ENCODE measurements at places on chromosomes 2 and 18.
A peak's percentile ranks its signal among the peaks of the same experiment; 100 is the strongest.

- DNase-seq = no peak
Observed at GRCh38 chr2:204061241-204061640, 124.7 kb downstream of the ICOS start.

- DNase-seq = no peak
Observed at GRCh38 chr2:7052404-7052803, 135.2 kb downstream of the RNF144A start.

DNA sequence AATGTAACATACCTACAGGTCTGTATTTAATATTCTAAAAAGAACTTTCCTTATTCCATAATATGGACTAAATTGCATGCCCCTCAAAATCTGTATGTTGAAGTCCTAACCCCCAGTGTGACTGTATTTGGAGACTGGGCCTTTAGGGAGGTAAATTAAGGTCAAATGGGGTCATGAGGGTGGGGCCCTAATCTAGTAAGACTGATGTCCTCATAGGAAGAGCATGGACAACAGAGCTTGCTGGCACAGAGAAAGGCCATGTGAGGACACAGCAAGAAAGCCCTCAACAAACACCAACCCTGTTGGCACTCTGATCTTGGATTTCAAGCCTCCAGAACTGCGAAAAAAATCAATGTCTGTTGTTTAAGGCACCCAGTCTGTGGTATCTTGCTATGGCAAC, 18.6 kb downstream of the SF3B1 start:
- DNase-seq = no peak

DNA sequence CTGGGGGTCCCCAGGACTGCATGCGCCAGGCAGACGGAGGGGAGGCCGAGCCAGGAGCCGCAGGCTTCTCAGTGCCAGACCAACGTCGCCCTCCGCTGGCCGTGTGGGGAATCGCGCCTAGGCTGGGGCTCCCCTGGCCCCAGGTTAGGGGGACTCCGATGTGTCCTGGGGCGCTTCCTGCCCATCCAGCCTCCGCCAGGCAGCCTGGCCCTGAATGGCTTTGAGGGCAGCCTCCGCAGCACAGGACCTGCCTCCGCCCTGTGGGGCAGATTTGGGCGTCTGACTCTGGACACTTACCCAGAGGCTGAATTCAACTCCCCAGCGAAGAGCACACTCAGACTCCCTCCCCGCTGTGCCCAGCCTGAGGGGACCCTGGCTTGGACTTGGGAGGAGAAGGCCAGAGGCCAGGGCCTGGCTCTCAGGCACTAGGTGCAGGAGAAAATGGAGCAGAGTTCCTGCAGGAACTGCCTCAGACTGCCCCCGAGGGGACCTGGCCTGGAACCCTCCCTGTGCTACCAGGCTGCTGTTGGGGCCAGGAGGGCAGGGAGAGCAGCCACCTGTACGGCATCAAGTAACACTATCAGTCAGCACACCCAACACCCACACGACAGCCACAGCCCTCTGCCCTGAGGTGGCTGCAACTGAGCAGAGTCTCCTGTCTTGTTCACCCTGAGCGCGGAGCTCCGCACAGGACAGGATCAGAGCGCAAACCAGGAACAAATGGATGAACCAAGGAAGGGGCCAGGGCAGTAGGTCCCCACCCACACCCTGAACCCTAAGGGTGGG, 597 bp upstream of the TEKT4 start:
- DNase-seq = no peak

GRCh38 chr2:156182132-156182531, 150.4 kb downstream of the NR4A2 start:
- DNase-seq = no peak

DNA sequence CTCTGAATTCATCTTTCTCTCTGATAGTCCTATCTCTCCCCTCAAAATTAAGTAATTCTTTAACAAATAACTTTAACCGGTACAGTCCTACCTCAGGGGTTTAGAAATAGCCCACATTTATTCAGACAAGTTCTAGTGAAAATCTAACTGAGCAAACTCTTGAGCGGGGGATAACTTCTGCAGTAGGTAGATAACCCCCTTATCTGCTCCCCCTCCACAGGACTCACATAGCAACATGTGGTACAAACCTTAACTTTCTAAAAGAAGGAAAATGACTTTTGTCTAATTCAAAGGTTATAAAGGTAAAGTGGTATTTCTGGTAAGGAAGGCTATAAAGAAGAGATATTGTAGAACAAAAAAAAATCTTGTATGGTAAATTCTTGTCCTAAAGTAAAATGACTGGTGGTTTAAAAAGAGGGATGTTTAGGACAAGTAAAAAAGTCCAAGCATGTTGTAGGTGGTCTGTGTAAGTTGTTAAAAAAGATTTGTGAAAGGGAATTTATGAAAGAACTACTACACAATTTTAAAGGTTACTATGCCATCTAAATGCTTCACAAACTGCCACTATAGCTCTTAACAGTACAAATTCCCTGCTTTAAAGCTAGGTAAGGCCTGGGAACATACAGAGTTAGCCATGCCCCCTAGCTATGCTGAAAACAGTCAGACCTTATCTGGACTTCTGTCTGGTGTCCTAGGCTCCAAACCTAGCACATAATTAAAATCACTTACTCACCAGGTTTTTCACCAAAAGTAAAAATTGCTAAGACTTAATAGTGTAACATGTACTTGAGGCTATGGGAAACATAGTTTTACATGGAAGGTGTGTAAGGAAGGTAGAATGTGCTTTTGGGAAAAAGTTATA, 8.1 kb upstream of the RPIA start:
- no peak for DNase-seq

GRCh38 chr2:120346667-120347358, 877 bp downstream of the INHBB start:
- no peak for DNase-seq

DNA sequence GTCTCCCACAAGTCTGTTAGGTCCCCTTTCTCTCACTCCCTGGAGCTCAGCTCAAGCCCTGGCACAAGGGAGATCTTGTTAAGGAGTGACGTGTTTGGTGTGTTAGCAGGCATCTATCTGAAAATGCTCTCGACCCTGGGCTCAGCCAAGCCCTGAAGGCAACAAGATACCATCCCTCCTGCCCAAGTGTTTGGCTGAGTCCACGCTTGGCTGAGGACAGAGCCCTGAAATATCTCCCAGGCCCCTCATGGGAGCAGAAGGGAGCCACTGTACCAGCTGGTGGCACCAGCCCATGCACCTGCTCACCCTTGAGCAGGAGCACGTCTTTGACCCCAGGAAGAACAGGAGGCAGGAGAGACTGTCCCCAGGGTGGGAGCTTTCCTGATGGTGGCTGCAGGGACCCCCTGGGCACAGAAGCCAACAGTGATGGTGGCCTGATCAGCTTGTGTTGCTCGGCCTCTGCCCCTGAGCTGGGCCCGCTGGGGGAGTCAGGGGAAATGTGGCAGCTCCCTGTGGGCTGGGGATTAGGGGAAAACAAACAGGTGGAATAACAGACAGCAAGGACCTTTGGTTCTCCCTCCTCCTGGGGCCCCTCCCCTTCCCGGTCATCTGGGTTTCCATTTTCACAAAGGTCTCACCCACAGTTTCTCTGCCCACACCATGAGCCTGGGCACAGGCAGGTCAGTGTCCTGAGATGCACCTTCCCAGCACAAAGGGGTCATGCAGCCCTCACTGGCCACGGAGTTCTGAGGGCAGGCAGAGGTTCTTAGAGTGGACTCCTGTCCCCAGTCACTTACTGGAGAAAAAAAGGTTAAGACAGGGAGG, 91.6 kb downstream of the RHOB start:
- no peak for DNase-seq

- DNase-seq = no peak
Observed at GRCh38 chr2:8998418-8999101, 4.9 kb downstream of the MBOAT2 start.

- DNase-seq = no peak
Observed at GRCh38 chr2:102025583-102026267, 34.0 kb downstream of the IL1R2 start.

DNA sequence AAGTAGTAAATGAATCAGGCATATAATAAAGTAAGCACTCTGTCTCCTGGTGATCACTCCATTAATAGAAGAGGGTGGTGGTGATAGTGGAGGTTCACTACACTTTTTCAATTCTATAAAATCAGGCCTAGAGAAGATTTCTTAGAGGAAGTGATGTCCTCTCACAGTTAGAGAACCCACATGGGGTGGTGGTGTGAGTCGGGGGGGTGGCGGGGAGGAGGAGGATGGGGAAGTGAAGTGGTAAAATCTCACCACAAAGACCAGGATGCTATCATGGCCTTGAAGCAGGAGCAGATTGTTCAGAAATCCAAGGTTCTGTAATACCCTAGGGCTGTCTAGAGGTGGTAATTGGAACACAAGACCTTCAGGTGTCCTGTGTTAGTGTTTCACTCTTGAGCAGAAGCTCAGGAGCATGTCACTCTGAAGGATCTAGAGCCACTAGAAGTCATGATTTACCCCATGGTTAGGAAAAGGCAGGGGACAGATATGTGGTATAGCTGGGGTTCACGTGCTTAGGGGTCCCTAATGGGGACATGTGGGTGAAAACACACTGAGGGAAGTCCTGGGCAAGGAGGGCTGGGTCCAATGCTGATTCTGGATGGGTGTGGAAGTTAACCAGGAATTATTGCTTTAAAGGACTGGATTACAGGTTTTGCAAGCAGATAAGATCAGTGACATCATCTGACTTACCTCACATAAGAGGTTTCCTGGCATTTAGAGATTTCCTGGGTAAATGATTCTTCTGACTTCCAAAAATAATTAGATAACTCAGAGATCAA, 31.0 kb downstream of the RNF125 start:
- peak; percentile 41 for DNase-seq

GRCh38 chr2:27545348-27546141, 37.3 kb upstream of the ZNF512 start:
- no peak for DNase-seq

DNA sequence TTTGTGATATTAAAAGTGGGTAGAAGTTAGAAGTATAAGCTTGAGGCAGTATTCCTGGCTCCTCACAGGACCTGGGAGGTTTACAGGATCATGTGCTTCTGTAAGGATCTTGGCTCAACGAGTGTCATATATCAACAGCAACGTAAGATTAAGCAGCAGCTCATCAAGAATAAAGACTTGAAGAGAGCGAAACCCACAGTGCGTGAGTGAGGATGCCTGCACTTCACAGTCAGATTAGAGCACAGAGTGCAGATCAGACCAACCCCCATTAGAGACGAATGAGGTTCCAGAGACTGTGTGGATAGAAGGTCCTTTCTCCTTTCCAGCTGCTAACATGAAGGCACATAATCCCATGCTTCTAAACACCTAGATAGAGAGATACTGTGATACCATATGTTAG, 1656.7 kb upstream of the NXPH2 start:
- no peak for DNase-seq

- no peak for DNase-seq
Observed at GRCh38 chr2:152420936-152421335, 86.0 kb downstream of the FMNL2 start.

DNA sequence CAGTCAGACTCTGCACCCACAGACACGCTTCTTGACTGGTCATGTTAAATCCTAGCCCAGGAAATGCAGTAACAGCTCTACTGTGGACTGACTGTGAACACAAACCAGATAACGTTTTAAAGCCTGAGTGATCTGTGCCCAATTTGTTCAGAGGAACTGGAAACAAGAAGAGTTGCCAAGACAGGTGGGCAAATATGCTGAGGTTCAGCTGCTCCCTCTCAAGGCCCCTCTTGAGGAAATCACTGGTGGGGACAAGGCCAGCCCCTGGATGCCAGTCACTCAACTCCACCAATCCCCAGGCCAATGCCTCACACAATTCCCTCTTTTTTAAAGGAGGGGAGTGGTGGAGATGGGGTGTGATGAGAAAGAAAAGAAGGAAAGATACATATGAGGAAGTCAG, 261.2 kb downstream of the ALK start:
- no peak for DNase-seq

DNA sequence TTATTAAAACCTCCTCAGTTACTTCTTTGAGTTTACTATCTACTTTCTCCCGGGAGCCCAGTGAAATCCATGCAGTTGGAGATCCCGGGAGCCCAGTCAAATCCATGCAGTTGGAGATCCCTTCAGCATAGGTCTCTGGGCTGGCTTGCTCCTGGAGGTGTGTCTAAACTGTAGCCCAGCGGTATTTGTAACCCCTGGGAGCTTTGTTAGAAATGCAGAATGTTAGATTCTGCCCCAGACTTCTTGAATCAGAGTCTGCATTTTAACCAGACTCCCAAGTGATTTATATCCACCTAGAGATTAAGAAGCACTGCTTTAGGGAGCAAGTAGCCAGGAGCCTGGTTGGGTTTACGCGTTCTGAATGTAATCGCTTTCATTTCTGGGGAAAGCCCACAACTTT, 54.5 kb downstream of the ARHGAP28 start:
- DNase-seq = no peak

- DNase-seq = no peak
Observed at GRCh38 chr2:148907085-148907785, 32.2 kb downstream of the KIF5C start.

DNA sequence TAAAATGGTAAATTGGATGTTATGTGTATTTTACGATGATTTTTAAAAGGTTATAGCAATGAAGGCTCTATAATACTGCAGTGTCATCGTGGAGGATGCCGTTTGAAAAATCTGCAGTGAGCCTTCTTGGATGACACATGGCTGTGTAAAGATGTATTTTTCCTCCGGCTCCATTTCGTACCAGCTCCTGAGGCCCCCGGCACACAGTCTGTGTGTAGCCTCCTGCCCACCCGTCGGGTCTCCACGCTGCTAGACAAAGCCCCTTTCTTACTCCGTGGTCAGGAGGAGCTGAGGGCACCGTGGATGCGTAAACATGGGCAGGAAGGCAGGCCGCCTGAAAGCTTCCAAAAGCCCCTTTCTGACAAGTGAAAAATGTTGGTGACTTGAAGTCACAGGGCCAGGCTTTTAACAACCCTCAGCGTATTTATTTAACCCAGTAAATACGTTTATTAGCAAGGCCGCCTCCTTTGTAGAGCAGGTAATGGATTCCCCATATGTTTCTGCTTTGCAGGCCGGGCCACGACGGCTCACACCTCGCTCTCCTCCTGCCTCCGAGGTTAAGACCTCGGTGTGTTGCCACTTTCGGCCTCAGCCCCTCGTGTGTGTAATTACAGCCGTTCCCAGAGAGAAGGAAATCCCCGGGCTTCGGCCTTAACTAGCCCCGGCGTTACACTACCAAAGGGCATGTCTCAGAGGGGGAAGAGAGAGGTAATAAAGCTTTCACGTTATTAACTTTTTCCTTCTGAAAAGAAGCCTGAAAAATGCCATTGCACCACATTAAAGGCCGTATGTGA, 72.8 kb downstream of the DDX1 start:
- DNase-seq = no peak

- no peak for DNase-seq
Observed at GRCh38 chr2:60857056-60857455, 24.3 kb upstream of the REL start.

GRCh38 chr2:77838441-77838840, 316.3 kb upstream of the LRRTM4 start:
- DNase-seq = no peak

- DNase-seq = peak; percentile 34
Observed at GRCh38 chr18:12726774-12727550, 24.1 kb downstream of the PSMG2 start.

- no peak for DNase-seq
Observed at GRCh38 chr2:86358957-86359356, 21.5 kb upstream of the REEP1 start.

- DNase-seq = no peak
Observed at GRCh38 chr2:86703704-86704361, 16.3 kb upstream of the RMND5A start.
